Stimulated activated CD4-positive, alpha-beta T cell treated with anti-CD3 and anti-CD28 coated beads, Interleukin-1b, Interleukin-23, amount 100 ng/mL, for 48 hours (primary cell): ENCODE measurements at places on chromosomes 7 and 10.

- DNase-seq = no peak
Observed at GRCh38 chr10:60175441-60175971, 214.2 kb downstream of the ANK3 start.

DNA sequence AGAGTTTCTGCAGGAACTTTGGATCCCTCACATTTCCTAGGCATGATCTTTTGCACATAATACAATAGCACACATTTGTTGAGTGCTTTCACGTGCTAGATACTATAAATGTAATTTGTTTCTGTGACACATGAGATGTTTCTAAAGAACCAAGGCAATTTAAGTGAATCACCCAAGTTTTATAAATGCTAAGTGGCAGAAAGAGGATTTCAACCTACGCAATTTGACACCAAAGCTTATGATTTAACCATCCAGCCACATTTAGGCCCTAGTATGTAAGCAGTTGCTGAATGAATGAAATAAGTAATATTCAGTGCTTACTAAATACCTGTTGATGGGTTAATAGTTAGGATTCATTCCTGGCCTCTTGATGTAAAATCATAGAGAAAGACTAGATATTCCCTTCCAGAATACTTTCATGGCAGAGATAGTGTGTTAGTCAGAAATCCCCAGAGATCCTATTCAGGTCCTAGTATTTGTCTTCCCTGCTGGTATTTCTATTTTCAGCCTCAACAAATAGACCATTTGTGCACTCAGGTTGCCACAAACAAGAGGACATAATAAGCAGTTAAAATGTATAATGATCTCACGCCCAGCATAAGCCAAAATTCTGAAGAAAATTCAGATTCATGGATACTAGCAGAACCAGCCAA is 572.6 kb downstream of the IPMK start:
- DNase-seq = no peak

- DNase-seq = no peak
Observed at GRCh38 chr10:49384268-49384953, 11.5 kb downstream of the DRGX start.

GRCh38 chr7:7620236-7620635 is 20.3 kb upstream of the UMAD1 start:
- no peak for DNase-seq
